ENCODE measurements at places on chromosomes 7 and 10. TPM values are rescaled to one million over a fixed set of nuclear protein-coding genes. Genes with fewer than 3 reads are reported as not detected.

Gene C7orf33
- not detected for total RNA-seq

Gene PAPSS2
- total RNA-seq: 0.21 TPM

Gene PLCE1
- 0.02 TPM for total RNA-seq

Gene FBXL13
- 0.76 TPM for total RNA-seq

Gene BLNK
- not detected for total RNA-seq

Gene COL28A1
- total RNA-seq: not detected

Gene MMD2
- total RNA-seq: not detected

Gene NPC1L1
- not detected for total RNA-seq

Gene C10orf143
- total RNA-seq: 3.1 TPM

Gene NCF1
- 0.90 TPM for total RNA-seq

Gene PRRT4
- total RNA-seq: 0.39 TPM

Gene ZNF365
- not detected for total RNA-seq

Gene ST8SIA6
- not detected for total RNA-seq

Gene FZD8
- 1.0 TPM for total RNA-seq

Gene HACD1
- 6.6 TPM for total RNA-seq

Gene SLC37A3
- 98.3 TPM for total RNA-seq

Gene HOXA10
- not detected for total RNA-seq

Gene CAMK1D
- total RNA-seq: 6.1 TPM

Gene KCNIP2
- 3.2 TPM for total RNA-seq

Gene INHBA
- 1.0 TPM for total RNA-seq

Gene AMPH
- 0.14 TPM for total RNA-seq

Gene GHRHR
- not detected for total RNA-seq

Gene ARHGAP22
- 0.18 TPM for total RNA-seq

Gene GRK5
- total RNA-seq: 24.4 TPM

Gene GLCCI1
- 27.9 TPM for total RNA-seq

Gene ANKRD1
- total RNA-seq: not detected

Gene LIPJ
- not detected for total RNA-seq

Gene CALML3
- total RNA-seq: not detected

Gene MYO1G
- 442 TPM for total RNA-seq

Gene TBX20
- 0.11 TPM for total RNA-seq

Gene SMKR1
- 4.7 TPM for total RNA-seq

Gene CYP26C1
- not detected for total RNA-seq

Gene PLAC9
- total RNA-seq: not detected

Gene OR2F2
- not detected for total RNA-seq

Gene PNLIP
- not detected for total RNA-seq

Gene AMZ1
- 0.07 TPM for total RNA-seq

Gene MALRD1
- not detected for total RNA-seq

Data from activated T-helper 2 cell treated with anti-CD3 and anti-CD28 coated beads, Interferon-gamma antibody, Interleukin-2, Interleukin-4, amounts not matched to agents 10 μg/mL and 5 μg/mL and 100 μg/mL, durations not matched to agents 14 hours and 24 hours and 36 hours (primary cell).